T-cell (primary cell): ENCODE measurements at places on chromosomes 12 and 14. TPM values are rescaled to one million over a fixed set of nuclear protein-coding genes. Genes with fewer than 3 reads are reported as not detected.
A peak's percentile ranks its signal among the peaks of the same experiment; 100 is the strongest.

GRCh38 chr12:3632754-3633153 lies 120.2 kb downstream of the CRACR2A start:
- no peak for DNase-seq
- peaks cover 71% of the 10 kb centered on the region for H3K36me3 ChIP-seq
- no peaks in the 10 kb centered on the region for H3K27me3 ChIP-seq
- H3K27ac ChIP-seq: no peak overlapping the region

- no peaks in the 10 kb centered on the region for H3K36me3 ChIP-seq
- DNase-seq: no peak
Measured at GRCh38 chr14:62133776-62134550, 371.7 kb downstream of the SNAPC1 start.

DNA sequence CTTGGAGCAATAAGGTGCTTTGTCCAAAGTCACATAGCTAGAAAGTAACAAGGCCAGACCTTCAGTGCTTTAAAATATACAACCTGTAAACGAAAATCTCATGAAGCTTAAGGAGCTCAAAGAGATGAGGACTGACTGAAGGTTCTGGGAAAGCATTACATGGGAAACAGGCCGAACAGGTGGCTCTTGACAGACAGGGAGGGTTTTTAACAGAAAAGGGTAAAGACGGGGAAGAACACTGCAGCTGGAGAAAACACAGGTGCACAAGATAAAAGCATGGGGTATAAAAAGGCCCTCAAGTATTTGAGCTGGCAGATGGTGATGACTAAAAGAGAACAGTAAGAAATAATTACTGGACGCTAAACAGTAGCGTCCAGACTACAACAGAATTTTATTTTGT lies 257.2 kb downstream of the NELL2 start:
- no peaks in the 10 kb centered on the region for H3K4me1 ChIP-seq
- H3K4me3 ChIP-seq: no peak overlapping the region
- DNase-seq: no peak
- H3K36me3 ChIP-seq: peaks cover 7% of the 10 kb centered on the region
- H3K27ac ChIP-seq: no peak overlapping the region

- no peak for DNase-seq
- H3K27ac ChIP-seq: peak overlapping the region; percentile 100
- H3K36me3 ChIP-seq: no peaks in the 10 kb centered on the region
- H3K4me1 ChIP-seq: peaks cover 11% of the 10 kb centered on the region
Measured at GRCh38 chr12:62603811-62604098, 137.1 kb downstream of the MON2 start.

DNA sequence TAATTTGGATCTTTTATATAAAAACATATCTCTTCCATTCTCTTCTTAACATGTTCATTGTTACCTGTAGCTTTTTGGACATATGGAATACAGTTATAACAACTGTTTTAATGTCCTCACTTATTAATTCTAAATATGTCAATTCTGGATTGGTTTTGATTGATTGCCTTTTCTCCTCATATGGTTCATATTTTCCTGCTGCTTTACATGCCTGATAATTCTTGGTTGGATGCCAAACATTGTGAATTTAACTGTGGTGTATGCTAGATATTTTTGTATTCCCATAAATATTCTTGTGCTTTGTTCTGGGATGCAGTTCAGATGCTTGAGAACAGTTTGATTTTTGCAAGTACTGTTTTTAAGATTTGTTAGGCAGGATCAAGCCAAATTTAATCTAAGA lies 10.8 kb downstream of the C14orf132 start:
- no peaks in the 10 kb centered on the region for H3K27me3 ChIP-seq
- no peak overlapping the region for H3K27ac ChIP-seq
- H3K4me3 ChIP-seq: no peak overlapping the region
- no peaks in the 10 kb centered on the region for H3K36me3 ChIP-seq
- no peaks in the 10 kb centered on the region for H3K4me1 ChIP-seq

- no peaks in the 10 kb centered on the region for H3K4me1 ChIP-seq
- H3K27ac ChIP-seq: no peak overlapping the region
- no peak for DNase-seq
Measured at GRCh38 chr14:58788655-58789503, 151.1 kb downstream of the DACT1 start.

GRCh38 chr14:104247336-104248202 lies 109.2 kb downstream of the KIF26A start:
- no peaks in the 10 kb centered on the region for H3K36me3 ChIP-seq
- no peak for DNase-seq
- H3K4me3 ChIP-seq: no peak overlapping the region
- H3K4me1 ChIP-seq: no peaks in the 10 kb centered on the region

DNA sequence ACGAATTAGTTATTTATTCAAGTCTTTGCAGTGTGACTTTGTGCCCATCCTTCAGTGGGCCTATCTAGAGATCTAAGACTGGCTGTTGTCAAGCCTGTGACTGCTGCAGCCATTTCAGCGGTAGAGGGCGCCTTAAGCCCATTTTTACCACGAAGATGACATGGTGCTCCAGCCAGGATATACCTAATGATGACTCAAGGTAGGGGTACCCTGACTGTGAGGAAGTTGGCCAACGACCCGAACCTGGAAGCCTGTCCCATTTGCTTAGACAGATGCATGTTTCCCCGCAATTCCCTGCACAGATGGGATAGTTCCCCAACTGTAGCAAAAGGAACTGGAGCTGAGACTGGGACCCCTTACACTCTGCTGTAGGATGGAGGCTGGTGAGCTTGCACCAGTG lies 41.3 kb downstream of the RAB3IP start:
- no peak overlapping the region for H3K4me3 ChIP-seq
- no peak for DNase-seq
- no peaks in the 10 kb centered on the region for H3K27me3 ChIP-seq

The SLC35F4 gene
- total RNA-seq: not detected

The IPO4 gene
- total RNA-seq: 34.4 TPM

DNA sequence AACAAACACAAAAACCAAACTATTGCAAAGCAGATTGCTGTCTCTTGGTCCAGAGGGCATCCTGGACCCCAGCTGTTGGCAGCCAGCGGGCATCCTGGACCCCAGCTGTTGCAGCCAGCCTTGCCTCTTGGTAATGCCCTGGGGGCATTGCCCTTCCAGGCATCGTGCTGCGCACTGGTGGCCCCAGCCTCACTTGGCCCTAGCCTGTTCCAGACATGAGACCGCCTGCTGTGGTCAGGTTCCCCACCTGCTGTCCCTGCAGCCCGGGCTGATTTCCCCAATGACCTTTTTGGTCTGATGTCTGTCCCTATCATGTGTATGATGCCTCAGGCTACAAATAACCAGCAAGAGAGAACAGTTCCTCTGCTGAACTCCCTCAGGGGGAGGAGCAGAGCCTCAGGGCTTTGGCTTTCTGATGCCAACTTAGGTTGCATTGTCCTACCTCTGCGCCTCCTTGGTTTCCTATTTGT lies 20.8 kb downstream of the MLXIP start:
- peaks cover 62% of the 10 kb centered on the region for H3K4me1 ChIP-seq
- H3K27ac ChIP-seq: peak overlapping the region; percentile 71
- DNase-seq: no peak
- H3K4me3 ChIP-seq: peak overlapping the region; percentile 5
- H3K27me3 ChIP-seq: no peaks in the 10 kb centered on the region
- no peaks in the 10 kb centered on the region for H3K36me3 ChIP-seq

DNA sequence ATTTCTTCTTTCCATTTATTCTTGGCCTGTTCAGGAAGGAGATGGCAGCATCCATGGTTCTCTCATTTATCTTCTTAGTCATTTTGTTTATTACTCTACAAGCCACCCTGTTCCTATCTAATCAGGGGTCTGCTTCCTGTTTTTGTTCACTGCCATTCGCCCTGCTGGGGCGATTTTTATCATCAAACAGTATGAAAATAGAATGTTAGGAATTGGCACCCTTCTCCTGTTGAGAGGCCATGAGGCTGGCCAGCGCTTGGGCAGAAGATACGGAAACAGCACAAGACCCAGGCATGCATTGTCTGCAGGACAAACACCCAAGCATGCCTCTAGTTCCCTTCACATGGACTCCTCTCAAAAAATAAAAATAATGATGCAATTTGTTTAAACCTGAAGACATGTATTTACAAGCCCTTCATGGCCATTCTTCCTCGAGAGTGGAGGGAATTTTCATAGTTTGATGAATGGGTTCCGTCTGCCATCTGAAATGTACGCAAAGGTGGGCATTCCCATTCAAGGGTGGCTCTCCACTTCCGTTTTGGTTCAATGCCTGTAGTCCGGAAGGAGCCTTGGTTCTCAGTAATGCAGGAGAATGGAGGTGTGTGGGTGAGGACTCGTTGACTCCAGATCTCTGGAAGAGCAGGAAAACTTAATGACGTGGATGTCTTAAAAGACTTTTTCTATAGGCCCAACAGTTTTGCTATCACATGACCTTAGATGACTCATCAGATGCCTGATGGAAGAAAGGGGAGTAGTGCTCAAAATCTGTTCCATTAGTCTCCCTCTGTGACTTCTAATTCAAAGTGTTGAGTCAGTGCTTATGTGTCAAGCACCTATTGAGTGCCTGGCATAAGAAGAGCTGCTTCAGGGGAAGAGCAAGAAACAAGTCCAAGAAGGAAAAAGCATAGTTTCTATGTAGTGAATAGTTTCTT lies 252.4 kb upstream of the TBX3 start:
- H3K36me3 ChIP-seq: no peaks in the 10 kb centered on the region
- H3K4me3 ChIP-seq: no peak overlapping the region
- no peaks in the 10 kb centered on the region for H3K27me3 ChIP-seq
- no peak overlapping the region for H3K27ac ChIP-seq
- DNase-seq: no peak

- no peak for DNase-seq
- no peaks in the 10 kb centered on the region for H3K27me3 ChIP-seq
- H3K4me3 ChIP-seq: no peak overlapping the region
- H3K36me3 ChIP-seq: no peaks in the 10 kb centered on the region
- no peaks in the 10 kb centered on the region for H3K4me1 ChIP-seq
Measured at GRCh38 chr12:26514364-26514763, 318.6 kb downstream of the ITPR2 start.

GRCh38 chr12:27534765-27535161 lies 10.8 kb downstream of the PPFIBP1 start:
- H3K36me3 ChIP-seq: no peaks in the 10 kb centered on the region
- H3K27ac ChIP-seq: no peak overlapping the region
- H3K4me1 ChIP-seq: peaks cover 32% of the 10 kb centered on the region
- H3K4me3 ChIP-seq: no peak overlapping the region

GRCh38 chr14:64636208-64636979 lies 67.8 kb upstream of the PLEKHG3 start:
- H3K36me3 ChIP-seq: no peaks in the 10 kb centered on the region
- no peaks in the 10 kb centered on the region for H3K27me3 ChIP-seq
- no peaks in the 10 kb centered on the region for H3K4me1 ChIP-seq
- H3K4me3 ChIP-seq: no peak overlapping the region

DNA sequence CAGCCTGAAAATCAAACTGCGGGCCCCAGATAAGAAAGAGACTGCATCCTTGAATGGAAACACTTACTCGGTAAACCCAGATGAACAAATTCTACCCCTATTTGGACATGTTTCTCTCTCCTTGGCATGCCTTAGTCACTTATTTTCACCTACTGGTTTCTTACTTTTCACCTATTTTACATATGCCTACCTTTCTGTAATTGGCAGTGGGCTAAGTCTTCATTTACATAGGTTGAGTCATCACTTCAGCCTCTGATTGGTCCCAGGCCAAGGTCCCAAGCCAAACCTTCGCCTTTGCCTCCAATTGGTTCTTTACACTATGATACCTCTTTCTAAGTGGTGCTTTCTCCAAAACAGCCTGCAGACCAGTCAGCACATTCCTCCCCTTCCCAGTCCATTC lies 111.3 kb downstream of the DYRK2 start:
- H3K27ac ChIP-seq: no peak overlapping the region
- H3K27me3 ChIP-seq: no peaks in the 10 kb centered on the region
- no peaks in the 10 kb centered on the region for H3K4me1 ChIP-seq
- H3K4me3 ChIP-seq: no peak overlapping the region
- H3K36me3 ChIP-seq: no peaks in the 10 kb centered on the region
- DNase-seq: no peak

GRCh38 chr14:50121486-50121885 lies 5.1 kb upstream of the VCPKMT start:
- no peak for DNase-seq
- peaks cover 7% of the 10 kb centered on the region for H3K36me3 ChIP-seq
- no peaks in the 10 kb centered on the region for H3K27me3 ChIP-seq

DNA sequence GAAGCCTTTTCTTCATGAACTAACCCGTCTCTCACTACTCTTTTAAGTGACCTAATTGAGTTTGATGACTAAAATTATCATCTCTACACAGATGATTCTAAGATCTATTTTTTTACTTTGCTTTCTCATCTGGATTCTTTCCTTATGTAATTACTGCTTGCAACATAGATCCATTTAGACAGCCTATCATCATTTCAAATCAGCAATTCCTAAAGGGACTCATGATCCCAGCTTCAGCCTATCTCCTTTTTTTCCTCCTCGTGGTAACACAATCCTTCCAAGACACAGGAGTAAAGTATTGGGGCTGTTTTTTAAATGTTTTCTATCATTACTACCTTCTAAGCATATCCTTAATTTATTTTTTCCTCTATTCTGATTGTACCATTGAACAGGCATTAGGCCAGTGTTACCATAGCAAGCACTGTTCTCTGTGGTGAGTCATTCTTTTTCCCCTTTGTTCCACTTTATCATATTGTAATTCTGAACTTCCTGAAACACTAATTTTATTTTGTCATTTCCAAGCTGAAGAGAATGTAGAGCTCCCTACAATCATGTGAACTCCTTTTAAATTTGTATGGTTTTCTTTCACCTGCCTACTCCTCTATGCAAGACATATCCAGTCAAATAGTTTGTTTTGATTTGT lies 190.4 kb upstream of the FAR2 start:
- H3K36me3 ChIP-seq: no peaks in the 10 kb centered on the region
- H3K4me1 ChIP-seq: no peaks in the 10 kb centered on the region
- no peak for DNase-seq
- no peak overlapping the region for H3K27ac ChIP-seq

GRCh38 chr12:6695313-6696045 lies 5.1 kb downstream of the PIANP start:
- H3K27ac ChIP-seq: no peak overlapping the region
- H3K4me3 ChIP-seq: no peak overlapping the region
- H3K36me3 ChIP-seq: no peaks in the 10 kb centered on the region
- no peak for DNase-seq
- peaks cover 4% of the 10 kb centered on the region for H3K27me3 ChIP-seq

DNA sequence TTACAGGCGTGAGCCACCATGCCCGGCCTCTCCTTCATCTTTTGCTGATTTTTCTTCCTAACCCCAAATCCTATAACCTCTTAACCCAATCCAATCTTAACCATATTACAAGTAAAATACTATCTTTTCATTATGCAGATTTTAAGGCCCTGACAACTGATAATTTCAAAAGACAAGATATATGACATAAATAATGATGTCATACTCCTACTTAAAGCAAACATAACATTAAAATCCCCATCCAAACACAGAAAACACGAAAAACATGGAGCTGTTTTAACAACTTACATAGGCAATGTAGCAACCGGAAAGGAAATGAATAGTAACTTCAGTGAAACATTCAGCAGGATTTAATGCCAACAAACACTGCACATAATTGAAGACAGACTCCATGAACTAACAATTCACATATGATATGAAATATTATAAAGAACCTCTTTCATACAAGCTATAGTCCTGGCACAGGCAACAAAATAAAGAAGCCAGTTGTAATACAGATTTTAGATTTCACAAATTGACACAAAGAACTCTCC lies 21.5 kb downstream of the USP44 start:
- H3K36me3 ChIP-seq: no peaks in the 10 kb centered on the region
- H3K27me3 ChIP-seq: no peaks in the 10 kb centered on the region
- no peaks in the 10 kb centered on the region for H3K4me1 ChIP-seq
